ENCODE measurements at places on chromosomes 7 and 10.

- DNase-seq: no peak
Observed at GRCh38 chr7:89839329-89839728, 314.9 kb upstream of the STEAP1 start.

DNA sequence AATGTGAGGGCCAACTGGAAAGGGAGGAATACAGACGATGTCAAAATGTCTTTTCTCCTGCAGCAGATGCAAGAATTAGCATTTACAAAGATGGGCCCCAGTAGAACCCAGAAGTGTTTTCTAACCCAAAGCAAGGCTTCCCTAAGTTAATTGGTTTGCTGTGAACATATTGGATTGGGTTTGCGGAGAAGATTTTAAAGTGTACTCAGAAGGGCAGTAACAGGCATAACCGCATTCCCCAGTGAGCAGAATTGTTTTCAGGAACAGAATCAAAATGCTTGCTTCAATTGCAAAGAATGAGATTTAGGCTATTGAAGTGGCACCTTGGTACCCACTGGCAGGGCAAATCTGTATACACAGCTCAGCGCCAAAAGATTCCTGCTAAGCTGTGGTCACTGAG lies 78.0 kb downstream of the NRP1 start:
- DNase-seq: no peak

GRCh38 chr7:41007811-41008210 lies 695.1 kb downstream of the INHBA start:
- DNase-seq: no peak

- DNase-seq: no peak
Observed at GRCh38 chr7:87926581-87927461, 7.2 kb upstream of the ADAM22 start.

DNA sequence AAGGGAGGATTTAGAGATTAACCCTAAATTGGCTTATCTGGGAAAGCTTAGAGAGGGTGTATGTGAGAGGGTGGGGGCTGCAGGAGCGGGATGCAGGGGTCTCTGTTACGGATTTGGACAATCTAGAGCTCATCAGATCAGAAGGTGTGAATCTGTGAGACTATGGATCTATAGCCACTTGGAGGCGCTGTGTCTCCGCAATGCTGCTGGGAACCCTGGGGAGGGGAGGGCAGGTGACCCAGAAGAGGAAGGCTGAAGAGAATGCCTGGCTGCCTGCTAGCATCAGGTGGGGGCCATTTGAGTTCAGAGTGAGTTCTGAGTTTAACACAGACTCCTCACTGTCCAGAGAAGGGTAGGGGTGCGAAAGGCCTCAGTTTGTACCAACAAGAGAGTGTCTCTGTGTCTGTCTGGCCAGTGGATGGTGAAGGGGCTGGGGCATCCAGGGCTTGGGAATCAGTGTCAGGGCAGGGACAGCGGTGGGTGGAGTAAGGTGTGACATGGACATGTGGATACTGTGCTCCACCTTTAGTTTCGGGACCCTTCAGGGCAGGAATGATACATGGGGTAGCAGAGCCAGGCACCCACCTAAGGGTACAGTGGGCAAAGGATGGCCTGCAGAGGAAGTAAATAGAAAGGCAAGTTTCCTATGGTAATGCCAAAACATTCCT lies 187.3 kb upstream of the PRSS58 start:
- DNase-seq: no peak
